H9 (cell line): ENCODE measurements at places on chromosomes 16 and 17. TPM values are rescaled to one million over a fixed set of nuclear protein-coding genes. Genes with fewer than 3 reads are reported as not detected.
A peak's percentile ranks its signal among the peaks of the same experiment; 100 is the strongest.

- DNase-seq: no peak
Observed at GRCh38 chr16:13909872-13910303, 10.1 kb upstream of the ERCC4 start.

DNA sequence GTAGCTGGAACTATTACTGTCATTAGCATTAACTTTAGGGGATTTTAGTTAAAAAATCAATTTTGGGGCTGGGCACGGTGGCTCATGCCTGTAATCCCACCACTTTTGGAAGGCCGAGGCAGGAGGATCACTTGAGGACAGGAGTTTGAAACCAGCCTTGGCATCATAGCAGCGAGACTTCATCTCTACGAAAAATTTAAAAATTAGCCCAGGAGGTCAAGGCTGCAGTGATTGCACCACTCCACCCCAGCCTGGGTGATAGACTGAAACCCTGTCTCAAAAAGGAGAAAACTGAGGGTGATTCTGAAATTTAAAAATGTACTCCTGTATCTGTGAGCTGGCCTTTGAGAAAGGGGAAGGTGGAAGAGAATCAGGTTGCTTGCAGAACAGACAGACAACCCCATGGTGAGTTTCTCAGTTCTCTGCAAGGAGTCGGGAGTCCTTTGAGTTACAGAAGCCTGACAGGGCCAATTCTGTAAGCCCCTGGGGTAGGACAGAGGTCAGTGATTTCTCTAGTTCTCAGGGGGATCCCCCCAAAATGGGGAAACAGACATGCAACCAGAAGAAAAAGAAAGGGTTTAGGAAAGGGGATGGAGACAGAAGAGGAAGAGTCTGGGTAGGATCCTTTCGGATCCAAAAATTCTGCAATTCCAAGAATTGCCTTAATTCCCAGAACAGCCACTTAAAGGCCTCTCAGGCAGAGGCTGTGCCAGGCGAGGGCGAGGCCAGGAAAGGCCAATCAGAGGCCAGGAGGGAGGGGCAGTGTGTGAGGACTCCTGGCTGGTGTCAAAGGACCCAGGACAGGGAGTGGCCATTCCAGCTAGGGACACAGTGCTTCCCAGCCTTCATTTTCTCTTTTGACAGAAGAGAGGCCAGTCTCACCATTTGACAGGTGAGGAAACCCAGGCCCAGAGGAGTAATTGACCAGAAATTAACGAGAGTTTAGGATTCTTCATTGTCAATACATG, 6.7 kb downstream of the NUPR1 start:
- peak; percentile 89 for DNase-seq

- DNase-seq: peak; percentile 41
Observed at GRCh38 chr17:42287305-42287976, 857 bp upstream of the STAT5A start.

- DNase-seq: no peak
Observed at GRCh38 chr16:84520725-84521496, 16.5 kb upstream of the MEAK7 start.

GRCh38 chr17:49498029-49498615, 3.0 kb downstream of the NGFR start:
- peak; percentile 78 for DNase-seq

The KRT12 gene
- total RNA-seq: not detected in 2 replicates

The SMIM36 gene
- total RNA-seq: not detected in 2 replicates

The ABCA10 gene
- total RNA-seq: not detected in 2 replicates

The NPIPB5 gene
- 193 and 231 TPM in 2 replicates for total RNA-seq
